ENCODE measurements at places on chromosomes 16 and 17.

DNA sequence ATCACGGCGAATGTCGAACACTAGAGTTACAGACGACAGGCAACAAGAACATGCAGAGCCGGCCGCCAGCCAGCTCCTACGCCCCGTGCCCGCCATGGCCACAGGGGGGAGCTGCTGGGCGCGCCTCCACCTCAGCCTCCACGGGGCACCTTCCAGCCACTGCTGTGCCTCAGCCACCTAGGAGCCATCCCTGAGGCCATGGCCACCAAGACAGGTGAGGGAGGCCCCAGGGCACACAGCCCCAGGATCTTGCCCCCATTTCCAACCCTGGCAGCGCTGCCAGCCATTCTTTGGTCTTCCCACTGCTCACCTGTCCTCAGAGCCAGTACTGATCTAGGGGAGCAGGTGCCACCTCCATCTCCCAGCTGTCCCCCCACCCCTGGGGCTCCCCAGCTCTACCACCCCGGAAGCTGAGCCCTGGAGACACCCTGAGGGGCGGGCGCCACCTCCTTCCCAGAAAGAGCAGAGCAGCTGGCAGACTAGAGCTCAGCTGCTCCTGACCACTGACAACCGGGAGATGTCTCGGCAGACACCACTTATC lies 11.8 kb downstream of the GNPTG start:
- peak; percentile 5 for DNase-seq

DNA sequence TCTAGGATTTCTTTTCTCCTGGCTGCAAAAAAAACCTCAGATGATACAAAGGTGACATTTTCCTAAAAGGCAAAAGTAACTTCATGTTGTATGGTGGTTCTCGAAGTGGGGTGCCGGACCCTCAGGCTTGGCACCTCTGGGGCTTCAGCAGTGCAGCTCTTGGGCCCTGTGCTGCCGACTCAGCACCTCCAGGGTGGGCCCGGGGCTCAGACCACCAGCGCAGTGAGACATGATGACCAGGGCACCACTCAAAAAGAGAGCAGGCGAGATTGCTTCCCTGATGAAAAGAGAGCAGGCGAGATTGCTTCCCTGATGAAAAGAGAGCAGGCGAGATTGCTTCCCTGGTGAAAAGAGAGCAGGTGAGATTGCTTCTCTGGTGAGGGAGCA lies 98.7 kb upstream of the ZNF750 start:
- no peak for DNase-seq

- DNase-seq, result no peak
These were observed 1.9 kb downstream of the ARL16 start for GRCh38 chr17:81681672-81682071.

DNA sequence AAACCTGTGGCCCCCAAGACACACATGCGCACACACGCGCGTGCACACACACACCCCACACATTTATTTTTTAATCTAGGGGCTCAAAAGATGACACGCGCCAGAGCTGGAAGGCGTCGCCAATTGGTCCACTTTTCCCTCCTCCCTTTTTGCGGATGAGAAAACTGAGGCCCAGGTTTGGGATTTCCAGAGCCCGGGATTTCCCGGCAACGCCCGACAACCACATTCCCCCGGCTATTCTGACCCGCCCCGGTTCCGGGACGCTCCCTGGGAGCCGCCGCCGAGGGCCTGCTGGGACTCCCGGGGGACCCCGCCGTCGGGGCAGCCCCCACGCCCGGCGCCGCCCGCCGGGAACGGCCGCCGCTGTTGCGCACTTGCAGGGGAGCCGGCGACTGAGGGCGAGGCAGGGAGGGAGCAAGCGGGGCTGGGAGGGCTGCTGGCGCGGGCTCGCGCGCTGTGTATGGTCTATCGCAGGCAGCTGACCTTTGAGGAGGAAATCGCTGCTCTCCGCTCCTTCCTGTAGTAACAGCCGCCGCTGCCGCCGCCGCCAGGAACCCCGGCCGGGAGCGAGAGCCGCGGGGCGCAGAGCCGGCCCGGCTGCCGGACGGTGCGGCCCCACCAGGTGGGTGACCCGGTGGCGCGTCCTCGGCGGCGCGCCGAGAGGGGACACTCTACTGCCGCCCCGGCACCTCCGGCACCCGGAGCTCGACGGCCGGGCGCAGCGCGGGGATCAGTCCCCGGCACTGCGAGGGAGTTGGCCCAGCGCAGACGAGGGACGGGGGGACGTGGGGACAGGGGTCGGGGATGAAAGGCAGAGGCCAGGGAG lies at the start of gene STAT5A:
TSS of gene STAT5A (plus strand) at position 522 of the 826 bp plus-strand sequence. CDS start 914 bp downstream, outside the sequence.
- peak; percentile 73 for DNase-seq

GRCh38 chr17:17987187-17987896 lies 14.7 kb downstream of the DRC3 start:
- DNase-seq, result no peak

DNA sequence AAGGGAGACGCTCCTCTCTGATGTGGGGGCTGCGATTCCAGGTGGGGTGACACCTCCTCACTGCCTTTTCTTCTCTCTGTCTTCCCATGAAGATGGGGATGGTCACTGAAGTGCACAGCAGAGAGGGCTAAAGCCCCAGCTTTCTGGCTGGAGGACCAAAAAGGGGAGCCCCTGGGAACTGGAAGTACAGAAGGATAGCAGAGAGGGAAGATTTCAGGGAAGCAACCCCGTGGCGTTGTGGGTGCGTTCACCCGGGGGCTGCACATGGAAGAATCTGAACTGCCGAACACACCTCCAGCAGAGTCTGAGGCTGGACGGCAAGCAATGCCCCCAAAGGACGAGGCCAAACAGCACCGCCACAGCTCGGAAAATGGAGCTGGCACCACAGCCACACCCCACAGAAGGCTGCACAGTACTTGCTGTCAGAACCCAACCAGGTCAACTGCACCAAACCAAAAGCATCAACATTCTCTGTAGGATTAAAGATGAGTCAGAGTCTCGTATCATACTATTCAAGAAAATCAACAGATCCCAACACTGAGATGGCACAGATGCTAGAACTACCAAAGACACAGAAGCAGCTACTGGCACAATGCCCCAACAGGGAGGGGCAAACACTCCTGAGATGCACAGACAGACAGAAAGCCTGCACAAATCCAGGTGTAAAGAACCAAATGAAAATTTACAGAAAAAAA lies 49.9 kb downstream of the MAP1LC3B start:
- no peak for DNase-seq

DNA sequence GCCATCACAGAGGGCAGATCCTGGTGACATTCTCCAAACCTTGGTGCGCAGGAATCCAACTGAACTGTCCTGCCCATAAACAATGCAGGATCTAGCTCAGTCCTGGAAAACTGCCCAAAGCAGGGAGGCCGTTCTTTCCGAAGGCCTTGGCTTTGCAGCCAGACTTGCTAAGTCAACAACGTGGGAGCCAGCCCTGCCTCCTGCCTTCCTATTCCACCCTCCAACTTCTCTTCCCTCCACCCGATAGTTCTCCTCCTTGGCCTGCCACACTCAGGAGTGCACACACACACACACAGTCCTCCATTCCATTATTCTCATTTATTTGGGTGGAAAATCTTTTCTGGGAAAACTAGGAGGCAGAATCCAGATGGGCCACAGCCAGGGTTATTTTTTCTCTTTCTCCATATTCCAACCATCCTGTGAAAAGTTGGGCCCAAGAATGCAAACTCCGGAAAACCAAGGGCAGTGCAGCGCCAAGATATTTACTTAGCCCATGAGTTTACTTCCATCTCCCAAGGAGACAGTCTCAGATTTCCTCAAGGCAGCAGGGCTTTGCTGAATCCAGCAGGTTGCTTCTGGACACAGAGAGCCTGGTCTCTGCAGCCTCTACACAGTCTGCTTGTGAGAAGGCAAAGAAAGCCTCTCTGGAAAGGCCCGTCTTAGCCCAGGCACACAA lies 15.8 kb downstream of the COPRS start:
- DNase-seq, result peak; percentile 42

DNA sequence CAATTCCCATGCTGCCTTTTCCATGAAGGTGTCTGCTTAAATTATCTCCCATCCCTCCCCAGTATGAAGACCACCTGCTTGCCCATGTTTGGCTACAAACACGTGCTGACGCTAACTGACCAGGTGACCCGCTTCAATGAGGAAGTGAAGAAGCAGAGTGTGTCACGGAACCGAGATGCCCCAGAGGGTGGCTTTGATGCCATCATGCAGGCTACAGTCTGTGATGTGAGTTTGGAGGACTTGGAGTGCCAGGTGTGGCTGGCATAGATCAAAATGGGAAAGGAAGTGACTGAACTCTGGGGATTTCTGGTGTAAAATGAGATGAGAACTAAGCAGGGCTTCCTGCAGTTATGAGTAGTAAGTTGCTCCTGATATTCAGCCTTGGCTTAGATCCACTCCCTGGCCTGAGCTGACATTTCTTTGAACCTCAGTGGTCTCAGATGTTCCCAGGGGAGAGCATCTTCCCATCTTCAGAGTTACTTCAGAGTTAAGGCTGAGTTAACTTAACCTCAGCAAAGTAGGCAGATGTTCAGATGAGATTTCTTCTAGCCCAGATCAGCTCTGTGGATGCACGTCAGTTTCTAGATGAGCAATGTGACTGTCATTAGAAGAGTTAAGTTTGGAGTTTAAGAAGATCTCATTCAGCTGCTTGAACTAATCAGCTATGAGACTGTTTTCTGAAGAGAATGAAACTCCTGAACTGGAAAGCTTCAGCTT lies 32.7 kb downstream of the ITGB3 start:
- no peak for DNase-seq

GRCh38 chr16:71896764-71897368 lies 1.5 kb downstream of the IST1 start:
- no peak for DNase-seq

- DNase-seq, result no peak
These were observed 29.0 kb downstream of the RMI2 start for GRCh38 chr16:11374255-11374654.

GRCh38 chr17:50861822-50862528 lies 4.2 kb downstream of the TOB1 start:
- DNase-seq, result peak; percentile 26

- no peak for DNase-seq
These were observed 17.6 kb downstream of the CTU2 start for GRCh38 chr16:88723911-88724310.

- no peak for DNase-seq
These were observed 567 bp downstream of the UBB start for GRCh38 chr17:16381496-16381820.

- peak; percentile 59 for DNase-seq
These were observed 882.8 kb upstream of the SOX9 start for GRCh38 chr17:71237903-71238538.

- DNase-seq, result no peak
These were observed 61.9 kb downstream of the WWP2 start for GRCh38 chr16:69823831-69824563.

DNA sequence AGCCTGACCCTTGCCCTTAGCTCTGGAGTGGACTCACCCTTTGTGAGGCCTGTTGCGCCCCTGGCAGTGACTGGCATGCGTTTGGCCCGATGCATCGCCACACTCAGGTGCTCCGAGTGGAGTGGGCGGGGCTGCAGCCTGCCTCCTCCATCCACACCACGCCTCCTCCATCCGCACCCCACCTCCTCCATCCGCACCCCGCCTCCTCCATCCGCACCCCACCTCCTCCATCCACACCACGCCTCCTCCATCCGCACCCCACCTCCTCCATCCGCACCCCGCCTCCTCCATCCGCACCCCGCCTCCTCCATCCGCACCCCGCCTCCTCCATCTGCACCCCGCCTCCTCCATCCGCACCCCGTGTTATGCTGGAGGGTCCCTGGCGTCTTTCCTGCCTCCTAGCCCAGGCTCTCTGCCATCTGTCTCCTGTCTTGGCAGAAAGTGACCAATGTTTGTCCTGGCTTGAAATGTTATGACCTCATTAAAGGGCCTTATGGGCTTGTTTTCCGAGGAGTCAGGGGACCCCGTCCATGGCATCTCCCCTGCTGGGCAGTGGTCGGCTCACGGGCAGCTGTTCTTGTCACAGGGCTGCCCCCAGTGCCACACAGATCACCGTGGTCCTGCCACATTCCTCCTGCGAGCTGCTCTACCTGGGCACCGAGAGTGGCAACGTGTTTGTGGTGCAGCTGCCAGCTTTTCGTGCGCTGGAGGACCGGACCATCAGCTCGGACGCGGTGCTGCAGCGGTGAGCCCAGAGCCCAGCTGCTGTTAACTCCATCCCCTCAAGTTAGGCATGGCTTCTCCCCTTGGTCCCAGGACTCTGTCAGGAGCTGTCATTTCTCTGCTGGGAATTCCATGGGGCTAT lies 28.7 kb upstream of the MYO15B start:
- DNase-seq, result no peak
